ENCODE measurements at places on chromosomes 1 and 21.
A peak's percentile ranks its signal among the peaks of the same experiment; 100 is the strongest.

DNA sequence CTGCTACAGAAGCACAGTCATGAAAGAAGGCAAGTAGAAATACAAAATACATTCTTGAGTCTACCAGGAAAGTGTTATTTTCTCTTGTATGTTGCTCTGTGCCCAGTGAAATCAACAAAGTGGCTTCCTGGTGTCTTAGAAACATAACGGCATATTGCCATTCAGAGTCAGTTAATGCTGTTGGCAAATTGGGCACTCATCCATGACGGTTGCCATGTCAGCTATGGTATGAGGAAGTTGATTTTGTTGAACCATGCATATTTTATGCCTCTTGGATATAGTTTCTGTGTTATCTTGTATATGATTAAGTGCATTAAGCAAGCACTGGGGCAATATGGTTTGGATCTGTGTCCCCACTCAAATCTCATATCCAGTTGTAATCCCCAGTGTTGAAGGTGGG lies 153.1 kb upstream of the CXADR start:
- DNase-seq: no peak

- DNase-seq: no peak
Observed at GRCh38 chr1:227742738-227743715, 7.8 kb downstream of the SNAP47 start.

DNA sequence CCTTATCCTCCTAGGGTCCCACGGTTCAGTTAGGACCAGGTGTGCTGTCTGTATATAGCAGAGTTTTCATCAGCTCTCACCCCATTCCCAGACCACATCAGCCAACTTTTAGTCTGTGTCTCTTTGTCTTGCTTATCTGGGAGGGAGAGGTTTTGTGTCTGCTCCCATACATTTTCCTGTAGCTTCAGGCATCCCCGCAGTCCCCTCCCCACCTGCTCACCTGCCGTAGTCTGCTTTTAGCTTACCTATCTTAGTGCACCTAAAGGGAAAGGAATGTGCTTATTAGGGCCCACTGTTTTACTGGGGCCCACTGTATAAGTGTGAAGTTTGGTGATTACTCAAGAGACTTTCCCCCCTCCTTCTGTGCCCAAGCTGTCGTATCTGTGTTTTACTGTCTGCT lies 225.1 kb downstream of the PLA2G4A start:
- DNase-seq: no peak

- no peak for DNase-seq
Observed at GRCh38 chr1:25889470-25889869, 14.0 kb upstream of the PAQR7 start.

DNA sequence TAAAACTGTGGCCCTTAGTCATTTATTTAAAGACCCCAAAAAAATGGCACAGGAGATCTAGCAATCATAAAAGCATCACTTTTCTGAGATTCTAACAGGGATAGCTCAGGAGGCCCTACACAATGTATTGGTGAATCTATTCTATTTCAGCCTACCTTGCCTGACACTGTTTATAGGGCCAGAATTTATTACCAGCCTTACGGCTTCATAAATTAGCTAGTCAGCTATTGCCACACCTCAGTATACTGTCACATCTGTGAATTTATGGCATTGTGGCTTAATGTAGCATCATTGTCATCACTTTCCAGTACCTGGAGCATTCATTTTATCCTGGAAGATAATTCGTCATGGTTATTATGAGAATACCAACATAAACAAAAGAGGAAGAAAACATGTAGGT lies 121.2 kb upstream of the ERG start:
- no peak for DNase-seq

DNA sequence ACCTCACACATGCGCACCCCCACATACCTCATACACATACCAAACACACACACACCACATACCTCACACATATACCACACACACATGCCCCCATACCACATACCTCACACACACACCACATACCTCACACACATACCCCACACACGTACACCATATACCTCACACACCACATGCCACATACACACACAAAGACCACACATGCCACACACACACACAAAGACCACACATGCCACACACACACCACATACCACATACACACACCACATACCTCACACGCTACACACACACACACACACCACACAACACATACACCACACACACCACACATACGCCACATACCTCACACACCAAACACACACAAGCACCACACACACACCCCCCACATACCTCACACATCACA lies 30.0 kb downstream of the HIVEP3 start:
- peak; percentile 28 for DNase-seq

DNA sequence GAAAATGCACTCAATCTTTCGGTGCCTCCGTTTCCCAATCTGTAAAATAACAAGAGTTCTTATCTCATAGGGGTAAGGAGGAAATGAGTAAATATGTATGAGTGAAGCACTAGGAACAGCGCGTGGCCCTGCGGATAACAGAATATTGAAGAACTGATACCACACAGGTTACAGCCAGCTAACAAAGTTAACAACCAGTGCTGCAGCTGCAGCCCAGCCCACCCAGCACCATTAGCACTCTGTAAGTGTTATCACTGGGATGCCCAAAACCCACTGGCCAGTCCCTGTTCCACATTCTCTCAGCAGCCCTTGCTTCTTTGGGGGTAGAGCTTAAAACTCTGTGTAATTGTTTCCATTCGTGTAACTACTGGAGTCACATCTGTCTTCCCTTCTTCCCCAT lies 89.5 kb downstream of the VWA5B1 start:
- no peak for DNase-seq

GRCh38 chr1:228478912-228479711 lies 8.1 kb upstream of the RNF187 start:
- peak; percentile 29 for DNase-seq

DNA sequence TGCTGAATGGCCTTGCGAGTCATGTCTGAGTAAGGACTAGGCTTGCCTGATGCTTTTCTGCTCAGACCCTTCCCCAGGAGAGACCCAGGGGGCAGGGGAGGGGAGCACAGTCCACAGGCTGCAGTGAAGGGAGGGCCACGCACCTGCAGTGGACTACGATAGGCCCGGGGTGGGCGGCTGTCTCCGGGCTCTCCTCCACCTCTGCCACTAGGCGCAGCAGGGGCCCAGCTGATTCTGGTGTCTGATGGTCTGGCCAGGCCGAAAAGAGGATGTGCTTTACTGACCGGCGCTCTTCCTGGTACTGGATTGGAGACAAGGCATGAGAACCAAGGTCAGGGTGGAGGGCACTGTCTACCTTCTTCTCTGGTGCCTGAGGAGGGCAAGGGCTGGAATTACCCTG lies 7.9 kb upstream of the ARL8A start:
- no peak for DNase-seq

DNA sequence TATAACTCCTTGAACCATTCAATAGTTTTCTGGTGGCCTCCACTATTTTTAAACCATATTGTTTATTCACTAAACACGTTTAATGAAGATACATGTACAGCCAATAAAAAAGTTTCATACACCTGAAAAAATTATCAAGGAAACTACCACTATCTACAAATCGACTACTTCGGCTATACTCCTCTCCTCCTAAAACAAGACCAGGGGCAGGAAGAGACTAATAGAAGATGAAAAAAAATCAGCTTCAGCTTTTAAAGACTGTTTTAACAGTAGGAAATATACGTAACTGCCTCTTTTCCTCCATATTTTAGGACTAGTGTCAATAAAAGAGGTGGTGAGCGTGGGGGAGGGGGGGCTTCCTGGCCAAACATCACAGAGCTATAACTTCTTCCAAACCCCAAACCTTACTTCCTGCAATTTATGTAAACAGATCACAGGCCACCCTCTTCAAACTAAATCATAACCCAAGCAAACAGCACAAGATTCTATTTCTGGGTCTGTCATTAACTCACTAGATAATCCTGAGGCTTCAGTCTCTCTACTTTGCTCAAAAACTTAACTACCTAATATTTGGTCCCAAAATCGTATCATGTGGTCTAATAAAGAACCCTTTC lies 15.1 kb downstream of the FOXJ3 start:
- peak; percentile 62 for DNase-seq

GRCh38 chr1:47887475-47888293 lies 109.5 kb downstream of the TRABD2B start:
- DNase-seq: no peak

Data from CD4-positive, alpha-beta T cell treated with Interleukin-17A for 1 hour (primary cell).